Pulmonary artery endothelial cell (primary cell): ENCODE measurements at places on chromosomes 6 and 20.

GRCh38 chr20:18066421-18067333, 9.0 kb upstream of the OVOL2 start:
- DNase-seq, result no peak

DNA sequence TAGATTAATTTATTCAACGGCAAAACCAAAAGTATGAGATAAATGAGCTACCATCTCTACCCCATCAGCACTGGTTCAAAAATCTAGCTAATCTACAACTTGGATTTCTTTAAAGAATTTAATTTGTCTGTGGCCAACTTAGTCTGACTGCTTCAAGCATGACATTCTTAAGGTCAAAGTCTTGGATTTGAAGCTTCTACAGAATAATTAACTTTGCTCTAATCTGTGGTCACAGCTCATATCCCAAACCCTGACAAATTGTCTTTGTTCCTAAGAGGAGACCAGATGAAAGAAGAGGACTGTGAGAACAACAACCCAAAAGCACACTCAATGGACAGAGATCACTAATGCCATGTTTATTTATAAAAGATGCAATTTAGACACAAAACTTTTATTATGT, 166.9 kb upstream of the EPHA7 start:
- DNase-seq, result no peak

DNA sequence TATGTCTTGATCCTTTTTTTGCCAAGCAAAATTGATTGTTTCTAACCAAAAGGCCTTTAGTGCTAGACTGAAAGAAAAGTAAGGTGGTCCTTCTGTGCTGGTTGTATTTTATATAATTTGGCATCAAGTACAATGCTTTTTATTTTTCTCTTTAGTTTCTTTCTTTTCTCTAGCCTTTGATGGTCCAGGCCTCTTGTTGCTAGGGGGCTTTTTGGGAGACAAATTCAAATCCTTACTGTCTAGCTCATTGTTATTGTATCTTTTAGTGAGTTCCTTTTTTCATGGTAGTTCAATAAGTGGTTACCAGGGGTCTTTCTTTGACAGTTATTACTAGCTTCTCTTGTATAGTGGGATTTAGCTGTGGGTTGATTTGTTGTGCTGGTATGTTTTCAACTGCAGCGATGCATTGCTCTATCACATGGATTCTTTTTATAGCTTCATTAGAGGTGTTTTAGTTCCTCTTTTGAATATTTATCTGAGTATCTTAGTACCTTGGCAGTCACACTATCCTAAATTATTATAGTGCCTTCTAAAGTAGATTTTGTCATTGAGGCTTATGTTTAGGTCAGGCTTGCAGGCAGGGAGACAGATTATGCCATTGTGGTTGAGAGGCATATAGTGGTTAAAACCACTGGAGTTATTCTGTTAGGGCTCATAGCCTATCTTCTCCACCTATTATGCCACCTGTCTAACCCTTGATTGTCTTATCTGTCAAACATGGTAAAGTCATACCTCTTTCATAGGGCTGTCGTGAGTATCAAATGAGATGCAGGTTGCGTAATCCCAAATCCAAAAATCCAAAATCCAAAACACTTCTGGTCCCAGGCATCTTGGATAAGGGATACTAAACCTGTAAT, 49.5 kb downstream of the KCNS1 start:
- no peak for DNase-seq

DNA sequence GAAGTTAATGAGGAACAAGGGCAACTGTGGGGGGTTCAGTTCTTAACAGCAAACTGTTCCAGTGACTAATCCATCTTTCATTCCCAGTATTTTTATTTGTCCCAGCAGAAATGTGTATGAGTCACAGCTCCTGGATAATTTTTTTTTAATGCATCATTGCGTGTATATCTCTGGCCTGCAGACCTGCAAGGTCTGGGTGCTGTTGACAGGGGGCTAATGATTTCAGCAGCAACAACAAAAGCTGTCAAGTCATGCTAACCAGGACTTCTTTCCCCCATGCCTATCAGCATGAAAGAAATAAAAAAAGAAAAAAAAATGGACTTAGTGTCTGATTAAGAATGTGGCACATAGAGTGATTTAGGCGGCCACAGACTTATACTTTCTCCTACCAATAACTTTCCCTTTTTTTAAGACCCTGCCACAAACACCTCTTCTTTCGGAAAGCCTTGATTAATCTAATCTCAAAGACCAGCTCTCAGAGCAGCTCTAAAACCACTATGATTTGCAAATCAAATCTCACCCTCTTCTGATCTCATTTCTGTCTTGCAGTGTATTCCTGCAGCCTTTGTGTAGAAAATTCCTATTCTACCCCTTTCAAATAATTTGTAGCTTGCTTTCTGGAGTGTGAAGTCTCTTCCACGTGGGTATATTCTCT, 14.2 kb upstream of the PREX1 start:
- DNase-seq, result peak; percentile 60

DNA sequence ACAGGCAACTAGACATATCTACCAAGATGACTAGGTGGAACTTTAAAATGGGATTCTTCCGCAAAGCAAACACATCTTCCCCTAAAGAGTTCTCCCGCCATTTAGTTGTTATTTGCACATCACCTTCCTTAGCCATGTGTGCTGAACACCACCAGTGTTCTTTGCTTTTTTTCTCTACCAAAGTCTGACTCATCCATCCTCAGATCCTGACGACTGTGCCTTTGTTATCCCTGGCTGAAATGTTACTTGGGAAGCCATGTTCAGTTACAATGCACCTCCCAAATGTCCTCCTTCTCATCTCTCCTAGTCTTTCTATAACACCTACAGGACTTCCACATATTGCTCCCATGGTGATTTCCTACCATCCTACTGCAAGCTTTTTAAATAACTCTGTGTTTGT, 593.5 kb upstream of the ARID1B start:
- no peak for DNase-seq

GRCh38 chr20:49747707-49748524, 34.2 kb upstream of the B4GALT5 start:
- peak; percentile 27 for DNase-seq

GRCh38 chr6:15491255-15491985, 171.4 kb downstream of the DTNBP1 start:
- DNase-seq, result peak; percentile 10

GRCh38 chr6:13913226-13914001, 11.3 kb upstream of the RNF182 start:
- DNase-seq, result no peak

DNA sequence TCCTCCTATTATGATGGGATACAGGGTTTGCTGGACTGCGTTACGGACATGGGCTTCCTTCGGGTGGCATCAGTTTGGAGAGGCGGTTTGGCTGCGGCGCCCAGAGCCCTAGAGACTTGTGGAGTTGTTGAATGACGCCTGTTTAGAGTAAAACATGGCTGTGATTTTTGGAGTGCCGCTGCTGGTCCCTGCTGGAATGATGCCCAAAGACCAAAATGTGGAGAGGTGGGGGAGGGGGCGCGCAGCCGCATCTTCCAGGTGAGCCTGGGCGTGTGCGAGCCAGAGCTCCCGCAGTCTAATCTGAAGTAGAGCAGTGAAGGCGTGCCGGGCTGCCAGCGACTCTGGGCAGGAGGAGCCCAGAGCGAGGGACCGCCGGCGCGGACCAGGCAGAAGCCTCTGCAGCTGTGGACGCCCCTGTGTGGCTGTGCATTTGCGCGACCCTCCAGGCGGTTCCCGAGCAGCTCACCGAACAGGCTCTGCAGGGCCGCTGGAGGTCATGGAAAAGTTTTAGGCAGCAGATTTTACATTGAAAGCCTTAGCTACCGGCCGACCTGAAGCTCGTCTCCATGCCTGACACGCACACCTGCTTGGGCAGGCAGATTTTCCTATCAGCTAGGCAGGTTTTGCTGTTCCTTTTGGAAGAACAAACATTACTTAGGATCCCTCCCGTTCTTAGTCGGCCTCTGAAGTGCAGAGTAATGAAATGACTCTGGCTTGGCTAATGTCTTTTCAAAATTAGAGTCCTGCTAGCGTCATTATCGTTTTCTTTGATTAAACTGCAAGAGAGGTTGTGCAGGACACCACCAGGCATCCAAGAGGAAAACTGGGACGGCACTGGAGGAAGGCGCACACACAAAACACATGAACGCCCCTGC, 298.2 kb downstream of the PHACTR1 start:
- no peak for DNase-seq

GRCh38 chr6:129568015-129568414, 142.0 kb downstream of the ARHGAP18 start:
- no peak for DNase-seq

GRCh38 chr6:44162876-44163625, 4.4 kb downstream of the CAPN11 start:
- no peak for DNase-seq

DNA sequence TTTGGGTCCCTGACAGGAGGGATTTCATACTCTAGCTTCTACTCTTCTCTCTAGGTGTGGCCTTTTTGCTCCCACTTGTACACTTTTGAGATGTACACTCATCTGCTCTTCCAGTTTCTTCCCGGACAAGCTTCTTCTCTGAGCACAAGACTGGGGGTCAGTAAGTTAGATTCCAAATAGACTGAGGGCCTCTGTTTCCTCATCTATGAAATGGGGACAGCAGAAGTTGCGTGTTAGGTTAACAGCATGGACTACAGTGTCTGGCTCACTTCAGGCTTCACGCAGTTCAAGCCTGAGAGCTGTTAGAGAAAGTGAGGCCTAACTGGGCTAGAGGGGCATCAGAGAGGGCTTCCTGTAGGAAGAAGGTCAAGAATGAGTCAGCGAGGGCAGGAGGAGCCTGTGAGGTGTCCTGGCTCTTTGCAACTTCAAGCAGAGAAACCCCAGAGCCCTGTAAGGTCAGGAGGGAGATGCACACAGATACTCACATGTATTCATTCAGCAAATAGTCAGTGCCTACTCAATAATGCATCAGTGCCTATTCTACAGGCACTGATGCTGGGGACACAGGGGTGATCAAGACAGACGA, 20.6 kb downstream of the XKR7 start:
- DNase-seq, result no peak

DNA sequence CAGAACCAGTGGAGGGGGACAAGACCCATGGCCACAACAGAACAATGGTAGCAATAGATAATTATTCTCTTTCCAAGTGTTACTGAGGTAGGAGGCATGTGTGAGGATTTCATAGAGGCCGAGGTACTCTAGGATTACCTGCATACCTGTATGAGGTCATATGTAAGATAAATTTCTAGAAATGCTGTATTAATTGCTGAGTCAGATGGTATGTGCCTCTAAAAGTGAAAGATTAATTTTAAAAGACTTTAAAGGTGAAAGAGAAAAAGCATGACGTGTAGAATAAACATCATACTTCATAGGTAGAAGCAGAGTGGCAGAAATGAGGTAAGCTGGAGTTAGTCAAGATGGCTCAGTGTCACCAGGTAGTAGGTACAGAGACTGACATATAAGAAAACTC, 51.6 kb downstream of the ZHX3 start:
- no peak for DNase-seq

DNA sequence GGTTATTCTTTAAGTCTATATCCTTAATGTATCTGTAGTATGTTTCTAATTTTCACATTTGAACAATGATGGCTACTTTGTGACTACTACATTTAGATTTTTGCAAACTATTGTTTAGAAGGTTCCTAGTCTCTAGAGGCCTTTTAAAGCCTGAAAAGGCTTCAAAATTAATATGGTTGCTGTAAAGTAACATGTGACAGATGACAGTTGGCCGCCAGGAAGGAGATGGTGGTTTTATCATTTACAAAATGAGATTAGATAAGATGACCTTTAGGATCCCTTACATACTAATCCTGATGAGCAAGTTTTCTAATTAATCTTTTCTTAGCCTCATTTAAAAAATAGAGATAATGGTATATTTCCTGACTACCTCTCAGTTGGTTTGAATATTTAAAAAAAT, 18.8 kb downstream of the SCAF8 start:
- DNase-seq, result no peak

DNA sequence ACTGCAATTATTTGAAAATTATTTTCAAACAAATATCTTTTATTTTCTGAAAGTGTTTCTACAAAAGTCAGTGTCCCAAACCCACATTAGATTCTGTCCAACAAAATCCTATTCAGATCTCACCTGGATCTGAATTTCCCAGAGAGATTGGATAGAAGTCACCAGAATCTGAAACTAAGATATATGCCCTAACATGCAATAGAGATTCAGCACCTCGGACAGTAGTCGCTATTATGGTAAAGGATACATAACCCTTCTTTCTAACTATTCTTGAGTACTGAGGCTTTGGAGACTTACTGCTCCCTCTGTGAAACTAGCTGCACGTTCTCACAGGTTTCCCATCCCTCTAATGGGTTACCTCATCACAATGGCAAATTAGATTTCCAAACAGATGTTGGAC, 151.4 kb downstream of the ID4 start:
- DNase-seq, result no peak

- no peak for DNase-seq
These were observed 4.4 kb downstream of the GSS start for GRCh38 chr20:34951252-34951651.

- DNase-seq, result no peak
These were observed 140.6 kb downstream of the LCA5 start for GRCh38 chr6:79396625-79397024.

GRCh38 chr6:38168699-38169098, 349.2 kb downstream of the ZFAND3 start:
- DNase-seq, result no peak
